ENCODE measurements at places on chromosomes 16 and 17.

DNA sequence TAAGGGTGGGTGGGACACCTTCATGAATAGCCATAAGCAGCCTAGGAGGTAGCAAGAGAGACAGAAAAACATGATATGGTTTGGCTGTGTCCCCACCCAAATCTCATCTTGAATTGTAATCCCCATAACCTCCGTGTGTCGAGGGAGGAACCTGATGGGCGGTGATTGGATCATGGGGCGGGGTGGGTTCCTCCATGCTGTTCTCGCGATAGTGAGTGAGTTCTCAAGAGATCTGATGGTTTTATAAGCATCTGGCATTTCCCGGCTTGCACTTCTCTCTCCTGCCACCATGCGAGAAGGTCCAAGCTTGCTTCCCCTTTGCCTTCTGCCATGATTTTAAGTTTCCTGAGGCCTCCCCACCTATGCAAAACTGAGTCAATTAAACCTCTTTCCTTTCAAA lies 259.1 kb upstream of the ERCC4 start:
- no peak for DNase-seq

GRCh38 chr17:75575197-75575596 lies 12.4 kb upstream of the MYO15B start:
- DNase-seq: no peak

DNA sequence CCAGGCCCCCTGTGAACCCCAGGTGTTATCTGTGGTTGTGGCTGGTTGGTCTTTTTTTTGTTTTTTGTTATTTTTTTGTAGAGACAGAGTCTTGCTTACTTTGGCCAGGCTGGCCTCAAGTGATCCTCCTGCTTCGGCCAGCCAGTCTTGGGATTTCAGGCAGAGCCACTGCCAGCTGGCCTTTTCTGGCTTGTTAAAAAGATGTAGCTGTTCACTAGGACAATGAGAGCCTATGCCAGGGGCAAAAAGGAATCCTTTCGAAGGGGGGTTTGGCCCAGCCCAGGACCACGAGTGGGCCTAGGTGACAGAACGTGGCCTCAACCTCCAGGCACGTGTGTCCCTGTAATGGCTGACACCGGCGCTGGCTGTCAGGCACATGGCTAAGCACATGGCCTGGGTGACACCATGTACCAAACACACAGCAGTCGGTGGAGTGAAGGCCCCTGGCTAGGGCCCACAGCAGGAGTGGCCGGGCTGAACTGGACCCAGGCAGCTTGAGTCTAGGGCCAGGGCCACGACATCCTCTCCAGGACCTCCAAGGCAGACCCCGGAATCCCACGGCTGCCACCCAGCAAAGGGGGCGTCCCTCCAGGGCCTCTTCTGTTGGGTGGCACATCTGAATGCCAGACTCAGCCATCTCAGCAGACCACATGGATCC lies 6.9 kb upstream of the SLC38A8 start:
- DNase-seq: no peak

GRCh38 chr16:85172455-85173145 lies 60.3 kb upstream of the CIBAR2 start:
- no peak for DNase-seq

GRCh38 chr16:89489898-89490438 lies 393 bp downstream of the ANKRD11 start:
- no peak for DNase-seq

GRCh38 chr16:17159617-17160016 lies 311.1 kb downstream of the XYLT1 start:
- DNase-seq: no peak

DNA sequence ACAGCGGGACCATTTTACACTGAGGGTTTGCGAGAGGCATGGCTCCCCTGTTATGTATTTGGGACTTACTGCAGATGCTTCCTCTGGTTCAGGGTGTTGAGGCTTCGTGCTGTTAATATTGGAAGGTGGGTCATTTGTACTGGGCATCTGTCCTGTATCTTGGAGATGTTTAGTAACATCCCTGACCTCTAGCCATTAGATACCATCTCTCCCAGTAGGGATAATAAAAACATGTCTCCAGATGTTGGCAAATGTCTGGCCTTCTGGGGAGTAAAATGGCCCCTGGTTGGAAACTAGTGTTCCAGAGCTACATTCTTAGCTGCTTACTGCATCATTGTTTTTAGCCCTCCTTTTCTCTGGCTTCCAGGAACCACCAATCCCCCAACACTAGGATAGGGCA lies 388.0 kb downstream of the WWOX start:
- no peak for DNase-seq

DNA sequence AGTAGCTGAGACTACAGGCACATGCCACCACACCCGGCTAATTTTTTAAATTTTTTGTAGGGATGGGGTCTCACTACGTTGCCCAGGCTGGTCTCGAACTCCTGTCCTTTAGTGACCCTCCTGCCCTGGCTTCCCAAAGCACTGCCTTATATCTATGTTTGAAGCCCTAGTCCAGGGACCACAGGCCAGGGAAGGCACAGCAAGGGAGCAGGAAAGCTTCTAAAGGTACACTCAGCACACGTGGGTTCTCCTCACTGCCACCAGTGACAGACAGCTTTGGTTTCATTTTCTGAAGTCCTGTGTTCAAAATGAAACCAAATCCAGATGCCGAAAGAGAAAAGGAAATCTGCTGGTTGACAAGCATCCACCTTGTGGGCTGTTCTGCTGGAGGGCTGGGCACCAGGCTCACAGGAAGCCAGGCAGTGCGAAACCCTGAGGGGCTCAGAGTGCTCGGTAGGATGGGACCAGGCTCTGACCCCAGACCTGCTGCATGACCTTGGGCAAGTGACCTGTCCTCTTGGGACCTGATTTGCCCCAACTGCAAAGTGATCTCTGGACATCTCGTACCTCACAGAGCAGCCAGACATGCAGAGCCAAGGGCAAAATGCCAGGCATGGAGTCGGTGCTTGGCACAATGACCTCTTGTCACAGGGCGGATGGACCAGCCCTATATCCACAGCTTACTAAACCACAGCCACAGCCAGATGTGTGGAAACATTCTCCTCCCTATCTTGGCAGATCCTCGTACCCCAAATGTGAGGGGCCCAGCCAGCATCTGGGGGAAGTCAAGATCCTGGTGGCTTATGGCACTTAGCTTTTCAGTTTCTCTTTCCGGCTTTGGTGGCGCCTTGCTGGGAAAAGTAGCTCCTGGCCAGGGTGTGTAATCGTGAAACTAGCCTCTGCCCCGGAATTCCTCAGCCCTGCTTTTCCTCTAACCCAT lies 2.8 kb upstream of the SOCS1 start:
- no peak for DNase-seq

GRCh38 chr17:67492251-67492740 lies 115.2 kb downstream of the PITPNC1 start:
- no peak for DNase-seq

- no peak for DNase-seq
Measured at GRCh38 chr17:81479175-81480071, 33.2 kb downstream of the ACTG1 start.

DNA sequence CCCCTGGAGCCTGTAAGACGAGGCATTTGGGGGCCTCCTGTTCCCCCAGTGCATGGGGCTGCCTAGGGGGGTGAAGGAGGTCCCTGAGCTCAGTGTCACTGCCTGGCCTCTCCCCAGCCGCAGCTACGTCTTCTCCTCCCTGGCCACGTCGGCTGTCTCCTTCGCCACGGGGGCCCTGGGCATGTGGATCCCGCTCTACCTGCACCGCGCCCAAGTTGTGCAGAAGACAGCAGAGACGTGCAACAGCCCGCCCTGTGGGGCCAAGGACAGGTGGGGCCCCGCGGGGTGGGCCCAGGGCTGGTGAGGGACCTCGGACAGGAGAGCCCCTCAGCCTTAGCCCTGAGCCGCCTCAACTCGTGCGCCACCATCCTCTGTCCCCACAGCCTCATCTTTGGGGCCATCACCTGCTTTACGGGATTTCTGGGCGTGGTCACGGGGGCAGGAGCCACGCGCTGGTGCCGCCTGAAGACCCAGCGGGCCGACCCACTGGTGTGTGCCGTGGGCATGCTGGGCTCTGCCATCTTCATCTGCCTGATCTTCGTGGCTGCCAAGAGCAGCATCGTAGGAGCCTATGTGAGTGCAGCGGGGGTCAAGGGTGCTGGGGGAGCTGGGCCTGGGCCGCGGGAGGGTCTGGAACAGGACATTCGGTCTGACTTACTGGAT lies 22.2 kb downstream of the MYBBP1A start:
- no peak for DNase-seq

DNA sequence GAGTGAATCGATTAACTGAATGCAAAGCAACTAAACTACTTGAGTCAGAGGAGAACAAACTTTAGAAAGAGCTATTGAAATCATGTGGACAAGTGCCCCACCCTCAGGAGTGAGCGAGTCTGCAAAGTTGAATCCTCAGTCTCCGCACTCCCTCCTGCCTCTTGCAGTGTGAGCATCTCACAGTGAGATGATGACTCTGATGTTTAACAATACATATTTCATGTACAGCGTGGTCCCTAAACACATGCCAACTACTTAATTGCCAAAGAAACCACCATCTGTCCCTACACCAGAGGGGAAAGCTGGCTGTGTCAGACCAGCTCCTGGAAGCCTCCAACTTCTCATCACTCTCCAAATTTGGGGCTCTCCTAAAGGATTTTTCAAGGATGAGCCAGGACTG lies 31.2 kb downstream of the PIMREG start:
- no peak for DNase-seq

- DNase-seq: no peak
Measured at GRCh38 chr17:550463-551180, 164.0 kb downstream of the VPS53 start.

DNA sequence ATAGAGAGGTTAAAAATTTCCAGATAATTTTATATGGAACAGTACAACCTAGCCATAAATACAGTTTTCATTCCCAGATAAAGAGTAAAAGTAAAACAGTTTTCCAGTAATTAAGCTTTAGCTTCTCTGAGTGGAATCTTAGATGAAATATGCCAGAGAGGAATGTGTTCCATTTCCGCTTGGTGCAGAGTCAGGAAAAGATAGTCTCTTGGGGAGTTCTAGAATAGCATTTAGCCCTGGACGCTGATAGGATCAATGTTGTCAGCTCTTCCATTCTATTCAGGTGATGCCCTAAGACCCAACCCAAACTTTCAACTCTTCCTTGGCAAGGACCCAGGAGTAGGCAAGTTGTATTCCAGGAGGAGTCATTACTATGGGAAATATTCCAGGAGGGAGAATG lies 30.9 kb upstream of the ABCA3 start:
- DNase-seq: no peak

GRCh38 chr16:65689726-65690125 lies 567.9 kb upstream of the CDH11 start:
- no peak for DNase-seq

DNA sequence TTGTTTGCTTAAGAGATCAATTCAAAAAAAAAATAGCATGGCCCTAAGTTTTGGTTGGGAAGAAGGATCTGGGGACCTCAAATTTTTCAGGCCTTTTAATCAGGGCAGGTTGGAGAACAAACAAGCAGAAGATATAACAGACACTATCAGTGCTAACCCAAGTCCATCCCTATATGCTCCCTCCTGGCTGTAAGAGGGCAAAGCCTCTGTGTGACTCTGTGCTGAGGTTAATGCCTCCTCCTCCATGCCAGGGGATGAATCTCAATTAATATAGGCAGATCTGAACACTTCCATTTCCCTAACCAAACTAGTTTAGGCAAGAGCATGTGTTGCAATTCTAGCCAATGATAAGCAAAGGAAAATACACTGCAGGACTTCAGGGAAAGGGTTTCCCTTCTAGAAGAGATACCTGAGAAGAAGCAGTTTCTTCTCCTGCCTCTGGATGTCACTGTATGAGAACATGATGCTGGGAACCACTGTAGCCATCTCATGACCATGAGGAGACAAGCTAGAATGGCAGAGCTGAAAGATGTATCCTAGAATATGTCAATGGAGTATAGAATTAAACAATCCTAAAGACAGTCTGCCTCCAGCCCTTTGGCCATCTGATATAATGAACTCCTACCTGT lies 76.0 kb downstream of the CHD9NB start:
- DNase-seq: no peak

GRCh38 chr16:1760911-1761310 lies 10.4 kb downstream of the NME3 start:
- no peak for DNase-seq

DNA sequence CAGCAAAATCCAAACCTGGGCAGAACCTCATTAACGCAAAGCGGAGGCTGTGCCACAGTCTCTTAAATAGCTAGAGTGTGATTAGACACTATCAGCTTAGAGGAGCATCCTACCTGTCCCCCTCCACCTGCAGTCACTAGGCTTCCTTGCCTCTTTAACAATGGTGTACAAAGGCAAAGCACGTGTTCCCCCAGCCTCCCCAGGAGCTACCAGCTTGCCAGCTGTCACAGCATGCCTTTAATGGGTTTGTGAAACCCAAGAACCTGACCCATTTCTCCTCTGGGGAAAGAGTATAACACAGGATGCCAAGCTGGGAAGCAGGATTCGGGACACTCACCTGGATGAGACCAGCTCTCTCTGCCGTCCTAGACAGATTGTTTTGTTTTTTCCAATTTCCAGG lies 37.2 kb upstream of the TBX2 start:
- no peak for DNase-seq

All from NCI-H1436 treated with DMSO at 0.1 percent for 48 hours (cell line).